ENCODE measurements at places on chromosomes 7 and 10.

GRCh38 chr10:103184615-103185014, 8.5 kb downstream of the NT5C2 start:
- no peak for DNase-seq

DNA sequence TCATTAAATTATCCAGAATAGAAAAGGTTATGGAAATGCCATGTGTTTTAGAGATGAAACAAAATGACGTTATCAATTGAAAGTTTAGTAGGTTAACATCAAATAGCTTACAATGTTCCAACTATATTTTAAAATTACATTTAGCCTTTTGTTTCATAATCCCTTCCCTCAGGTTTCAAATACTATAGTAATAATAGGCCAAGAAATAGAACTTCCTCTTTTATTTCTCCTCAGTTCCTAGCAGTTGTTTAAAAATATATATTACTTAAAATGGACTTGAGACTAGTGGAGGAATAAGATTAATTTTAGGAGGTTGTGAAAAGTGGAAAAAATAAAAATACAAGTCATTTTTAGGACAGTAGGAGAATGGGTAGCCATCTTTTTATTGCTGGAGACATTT, 16.4 kb upstream of the PDSS1 start:
- DNase-seq, result no peak

GRCh38 chr7:33639552-33640197, 265.7 kb upstream of the BMPER start:
- no peak for DNase-seq

GRCh38 chr10:84407388-84408049, 79.1 kb downstream of the CCSER2 start:
- no peak for DNase-seq

- no peak for DNase-seq
Measured at GRCh38 chr7:50181081-50181480, 88.0 kb upstream of the ZPBP start.
